ENCODE measurements at places on chromosomes 12 and 14.

DNA sequence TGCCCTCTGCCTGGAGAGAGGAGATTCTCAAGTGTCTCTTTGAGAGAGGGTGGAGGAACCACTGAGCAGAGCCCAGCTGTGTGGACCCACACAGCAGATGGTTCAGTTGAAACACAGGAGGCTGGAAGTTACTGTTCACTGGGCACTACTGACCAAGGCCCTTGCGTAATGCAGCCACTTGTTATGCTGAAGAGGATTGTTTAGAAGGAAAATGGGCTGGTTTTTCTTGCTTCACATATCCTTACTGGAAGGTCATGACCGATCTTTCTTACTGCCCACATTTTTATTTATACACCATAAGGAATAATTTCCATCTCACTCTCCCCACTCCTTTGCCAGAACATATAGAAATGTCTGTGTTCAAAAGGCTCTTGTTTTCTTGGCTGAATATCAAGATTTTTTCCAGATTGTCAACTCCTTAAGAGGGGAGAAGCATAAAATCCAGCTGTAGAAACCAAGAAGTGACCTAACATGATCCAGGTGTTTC, 375.1 kb upstream of the DDHD1 start:
- peak; percentile 52 for DNase-seq

DNA sequence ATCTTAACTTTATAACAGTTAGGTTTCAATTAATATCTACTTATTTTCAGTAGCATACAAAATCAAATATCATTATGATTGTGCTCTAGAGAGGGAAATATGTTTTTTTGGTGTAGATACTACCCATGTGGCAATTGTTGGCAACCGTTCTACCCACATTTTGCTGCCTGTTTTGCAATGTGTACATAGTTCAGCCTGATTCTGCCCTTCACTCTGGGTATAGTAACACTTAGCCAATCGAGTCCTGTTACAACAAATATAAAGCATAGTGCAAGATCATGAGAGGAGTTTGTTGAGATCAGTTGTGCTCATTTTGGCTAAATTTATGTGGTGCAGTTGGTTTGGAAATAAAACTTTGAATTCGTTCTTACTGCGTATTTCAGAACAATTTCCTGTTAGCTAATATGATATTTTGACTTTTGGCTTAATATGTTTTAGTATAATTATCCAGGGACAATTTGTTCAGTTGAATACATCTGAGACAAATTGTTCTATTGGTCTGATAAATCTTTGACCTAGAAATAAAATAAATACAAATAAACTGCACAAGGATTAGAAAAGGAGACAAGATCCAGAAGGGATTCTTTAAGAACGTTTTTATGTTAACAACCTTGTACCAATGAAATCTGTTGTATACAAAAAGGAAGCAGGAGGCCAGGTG, 76.9 kb downstream of the ATF7IP start:
- DNase-seq, result no peak

DNA sequence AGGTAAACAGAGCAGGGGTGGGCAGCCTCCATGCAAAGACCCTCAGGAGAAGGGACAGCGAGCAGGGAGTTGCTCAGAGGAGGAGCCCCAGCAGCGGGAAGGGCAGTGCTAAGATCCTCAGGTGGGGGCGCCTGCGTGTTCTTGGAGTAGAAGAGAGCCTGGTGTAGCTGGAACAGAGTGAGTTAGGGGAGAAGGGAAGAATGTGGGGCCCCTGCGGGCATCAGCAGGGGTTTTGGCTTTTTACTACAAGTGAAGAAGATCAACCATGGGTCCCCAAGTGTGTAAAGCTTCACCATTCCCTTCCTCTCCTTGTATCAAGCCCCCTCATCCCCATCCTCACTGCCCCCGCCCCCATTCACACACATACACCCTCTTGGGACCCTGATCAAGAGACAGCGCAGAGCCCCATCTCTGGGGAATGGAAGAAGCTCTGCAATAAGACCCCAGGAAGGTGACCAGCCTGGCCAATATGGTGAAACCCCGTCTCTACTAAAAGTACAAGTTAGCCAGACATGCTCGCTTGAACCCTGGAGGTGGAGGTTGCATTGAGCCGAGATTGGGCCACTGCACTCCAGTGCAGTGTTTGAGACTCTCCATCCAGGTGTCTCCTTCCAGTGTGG, 10.2 kb upstream of the TMEM119 start:
- no peak for DNase-seq

DNA sequence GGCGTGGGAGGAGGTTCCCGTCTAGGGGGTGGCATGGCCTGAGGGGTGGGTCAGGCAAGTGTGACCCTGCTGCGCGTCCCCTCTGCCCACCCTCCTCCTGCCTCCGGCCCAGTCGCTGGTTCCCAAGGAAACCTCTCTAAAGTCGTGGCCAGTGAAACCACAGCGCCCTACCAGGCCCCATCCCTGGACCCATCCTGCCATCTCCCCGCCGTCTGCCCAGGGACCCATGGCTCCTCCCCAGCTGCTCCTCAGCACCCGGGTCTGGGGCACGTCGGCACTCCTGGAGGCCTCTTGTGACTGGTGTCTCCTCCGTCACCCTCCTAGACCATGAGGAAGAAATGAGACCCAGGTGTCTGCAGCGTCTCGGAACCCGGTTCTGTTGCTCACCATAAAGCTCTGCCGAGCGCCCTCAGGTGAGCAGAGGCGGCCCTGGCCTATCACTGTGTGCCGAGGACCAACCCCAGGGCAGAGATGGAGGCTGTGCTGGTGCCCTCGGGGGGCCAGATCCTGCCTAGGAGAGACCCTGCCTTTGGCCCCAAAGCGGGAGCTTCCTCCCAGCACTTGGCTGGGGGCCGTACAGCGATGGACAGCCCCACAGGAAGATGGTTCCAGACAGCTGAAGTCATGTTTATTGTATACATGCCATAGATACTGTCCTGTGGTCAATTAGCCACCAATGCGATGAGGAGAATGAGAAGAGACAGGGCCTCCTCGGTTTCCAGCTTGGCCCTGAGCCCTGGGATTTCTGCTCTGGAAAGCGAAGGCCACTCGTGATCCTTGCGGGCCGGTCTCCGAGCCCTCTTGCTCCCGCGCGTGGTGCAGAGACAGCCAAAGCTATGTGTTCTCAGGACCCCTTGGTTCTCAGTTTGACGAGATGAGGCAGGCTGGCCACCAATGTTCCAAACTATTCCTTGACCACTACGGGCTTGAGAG, 222.5 kb upstream of the RTL1 start:
- DNase-seq, result peak; percentile 79

DNA sequence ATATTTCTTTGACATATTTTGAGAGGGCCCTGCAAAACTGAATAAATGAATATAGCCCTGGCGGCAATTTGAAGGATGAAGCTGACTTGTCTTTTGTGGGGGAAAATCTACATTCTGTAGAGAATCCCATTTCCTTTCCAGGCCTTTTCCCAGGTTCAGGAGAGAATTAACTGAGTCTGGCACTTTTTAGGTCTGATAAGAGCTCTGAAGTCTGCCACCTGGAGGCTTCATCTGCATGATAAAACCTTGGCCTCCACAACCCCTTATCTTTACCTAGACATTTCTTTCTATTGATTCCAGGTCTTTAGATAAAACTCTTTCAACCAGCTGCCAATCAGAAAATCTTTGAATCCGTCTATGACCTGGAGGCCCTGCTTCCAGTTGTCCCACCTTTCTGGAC, 299.4 kb downstream of the ETNK1 start:
- DNase-seq, result no peak

DNA sequence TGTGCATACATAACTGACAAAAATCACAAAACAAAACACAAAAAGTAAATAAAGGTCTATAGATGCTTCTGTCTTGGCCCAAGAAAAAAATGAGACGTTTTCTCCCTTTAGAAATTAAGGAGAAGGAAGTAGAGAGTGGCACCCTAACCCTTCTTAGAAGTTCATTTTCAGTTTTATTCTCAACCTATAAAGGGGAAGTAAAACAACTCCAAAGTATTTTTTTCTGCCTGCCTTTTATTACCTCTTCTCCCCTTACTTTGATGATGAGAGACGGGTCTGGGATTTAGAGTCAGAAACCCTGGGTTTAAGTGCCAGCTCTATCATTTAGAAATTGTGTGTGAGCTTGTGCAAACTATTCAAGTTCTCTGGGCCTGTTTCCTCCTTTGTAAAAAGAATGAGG, 2.8 kb downstream of the PRIM1 start:
- no peak for DNase-seq

DNA sequence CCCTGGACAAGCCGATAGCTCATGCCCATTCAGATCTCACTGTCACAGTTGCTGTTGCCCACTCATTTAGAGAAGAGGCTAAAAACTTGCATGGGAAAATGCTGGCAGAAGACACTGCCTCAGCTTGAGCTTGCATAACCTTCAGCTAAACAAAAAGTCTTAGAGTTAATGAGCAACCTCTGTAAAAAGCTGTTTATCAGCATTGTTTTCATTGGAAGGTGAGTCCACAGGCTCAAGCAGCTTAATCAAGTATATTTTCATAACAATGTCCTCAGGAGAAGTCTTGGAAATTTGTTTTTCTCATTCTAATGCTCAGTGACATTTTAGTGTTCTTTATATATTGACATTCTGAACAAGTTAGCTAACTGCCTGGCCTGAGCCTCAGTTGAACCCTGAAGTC, 872.9 kb downstream of the TMTC2 start:
- peak; percentile 55 for DNase-seq

All from muscle of leg (tissue), 16 donors.